ENCODE measurements at places on chromosomes 3 and 15.
A peak's percentile ranks its signal among the peaks of the same experiment; 100 is the strongest.

GRCh38 chr3:66572090-66572675 is 71.4 kb upstream of the LRIG1 start:
- H3K27ac ChIP-seq, result no peak overlapping the region
- no peak for DNase-seq
- peaks cover 4% of the 10 kb centered on the region for H3K4me1 ChIP-seq
- H3K27me3 ChIP-seq, result peaks cover 2% of the 10 kb centered on the region

DNA sequence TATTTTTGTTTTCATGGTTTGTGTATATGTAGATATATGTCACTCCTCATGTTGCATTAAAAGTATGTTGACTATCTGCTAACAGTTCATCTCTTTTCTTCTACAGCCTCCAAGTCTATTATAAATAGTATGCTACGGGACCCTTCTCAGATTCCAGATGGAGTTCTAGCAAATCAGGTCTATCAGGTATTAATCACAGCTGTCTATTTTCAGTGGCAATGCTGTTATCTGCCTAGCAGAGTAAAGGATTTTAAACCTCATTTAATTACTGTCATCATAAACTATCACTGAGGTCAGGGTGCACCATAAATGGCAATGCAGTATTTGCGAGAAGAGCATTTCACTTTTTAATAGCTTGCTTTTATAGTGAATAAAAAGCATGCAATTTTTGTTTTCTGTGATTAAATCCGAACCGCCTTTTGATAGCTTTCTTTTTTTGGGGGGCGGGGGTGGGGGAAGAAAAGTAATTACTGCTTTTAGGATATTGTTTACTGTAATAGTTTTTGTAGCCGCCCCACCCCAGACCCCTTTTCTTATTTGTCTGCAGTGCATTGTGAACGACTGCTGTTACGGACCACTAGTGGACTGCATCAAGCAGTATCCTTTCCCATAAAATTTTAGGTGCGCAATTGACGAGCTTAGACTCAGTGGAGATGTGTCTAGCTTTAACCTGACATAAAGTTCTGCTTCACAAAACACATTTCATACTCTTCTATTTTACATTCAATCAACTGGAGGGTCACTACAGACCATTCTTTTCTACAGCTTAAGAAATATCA is 112.3 kb downstream of the CDIN1 start:
- no peak for DNase-seq
- H3K4me1 ChIP-seq, result peaks cover 1% of the 10 kb centered on the region
- H3K4me3 ChIP-seq, result no peak overlapping the region
- no peak overlapping the region for H3K27ac ChIP-seq
- peaks cover 4% of the 10 kb centered on the region for H3K36me3 ChIP-seq

GRCh38 chr15:100216182-100216581 is 125.6 kb downstream of the ADAMTS17 start:
- H3K4me1 ChIP-seq, result peaks cover 2% of the 10 kb centered on the region
- DNase-seq, result no peak
- no peak overlapping the region for H3K4me3 ChIP-seq
- H3K27ac ChIP-seq, result no peak overlapping the region

- peak overlapping the region; percentile 44 for H3K4me3 ChIP-seq
- H3K36me3 ChIP-seq, result peaks cover 7% of the 10 kb centered on the region
- H3K27ac ChIP-seq, result no peak overlapping the region
These were observed 70.1 kb downstream of the TRAK1 start for GRCh38 chr3:42161050-42161935.

GRCh38 chr15:81859737-81860516 is 185.9 kb downstream of the MEX3B start:
- H3K4me1 ChIP-seq, result no peaks in the 10 kb centered on the region
- no peak overlapping the region for H3K4me3 ChIP-seq

DNA sequence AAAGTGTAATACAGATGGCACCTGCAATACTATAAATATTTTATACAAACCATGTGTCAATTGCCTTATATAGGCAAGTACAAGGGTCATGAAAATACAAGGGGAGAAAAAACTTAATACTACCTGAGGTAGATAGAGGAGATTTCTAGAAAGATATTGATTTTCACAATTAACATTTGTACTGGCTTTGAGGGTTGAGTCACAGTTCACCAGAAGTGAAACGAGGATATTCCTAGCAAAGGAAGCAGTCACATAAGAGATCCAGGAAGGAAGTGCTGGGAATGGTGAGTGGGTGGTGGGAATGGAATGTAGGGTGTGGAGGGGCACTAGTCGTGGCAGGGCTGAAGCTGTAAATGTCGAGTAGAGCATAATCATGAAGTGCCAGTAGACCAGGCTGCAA is 108.7 kb downstream of the P2RY1 start:
- no peaks in the 10 kb centered on the region for H3K4me1 ChIP-seq
- no peak overlapping the region for H3K27ac ChIP-seq
- no peaks in the 10 kb centered on the region for H3K36me3 ChIP-seq
- no peak for DNase-seq
- peaks cover 1% of the 10 kb centered on the region for H3K27me3 ChIP-seq

DNA sequence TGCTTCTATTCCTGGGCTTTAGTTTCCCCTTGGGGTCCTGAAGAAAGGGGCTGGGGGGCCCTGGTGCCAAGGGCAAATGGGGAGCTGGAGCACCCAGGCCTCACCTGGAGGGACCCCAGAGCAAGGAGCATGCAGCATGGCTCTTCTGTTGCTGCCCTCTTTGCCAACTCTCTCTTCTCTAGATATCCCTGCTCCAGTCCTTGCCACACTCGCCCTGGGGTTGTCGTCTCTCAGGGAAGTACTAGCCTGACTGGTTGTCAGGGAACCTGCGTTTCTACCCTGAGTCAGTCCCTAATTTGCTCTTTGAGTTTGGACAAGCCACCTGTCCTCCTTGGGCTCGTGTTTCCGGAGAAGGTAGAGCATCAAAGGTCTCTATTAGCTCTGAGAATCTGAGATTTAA is 63.7 kb upstream of the UBE2Q2 start:
- H3K36me3 ChIP-seq, result no peaks in the 10 kb centered on the region
- H3K4me3 ChIP-seq, result no peak overlapping the region
- H3K4me1 ChIP-seq, result peaks cover 7% of the 10 kb centered on the region
- H3K27me3 ChIP-seq, result peaks cover 33% of the 10 kb centered on the region
- H3K27ac ChIP-seq, result no peak overlapping the region
